ENCODE measurements at places on chromosomes 16 and 17. TPM values are rescaled to one million over a fixed set of nuclear protein-coding genes. Genes with fewer than 3 reads are reported as not detected.
A peak's percentile ranks its signal among the peaks of the same experiment; 100 is the strongest.

DNA sequence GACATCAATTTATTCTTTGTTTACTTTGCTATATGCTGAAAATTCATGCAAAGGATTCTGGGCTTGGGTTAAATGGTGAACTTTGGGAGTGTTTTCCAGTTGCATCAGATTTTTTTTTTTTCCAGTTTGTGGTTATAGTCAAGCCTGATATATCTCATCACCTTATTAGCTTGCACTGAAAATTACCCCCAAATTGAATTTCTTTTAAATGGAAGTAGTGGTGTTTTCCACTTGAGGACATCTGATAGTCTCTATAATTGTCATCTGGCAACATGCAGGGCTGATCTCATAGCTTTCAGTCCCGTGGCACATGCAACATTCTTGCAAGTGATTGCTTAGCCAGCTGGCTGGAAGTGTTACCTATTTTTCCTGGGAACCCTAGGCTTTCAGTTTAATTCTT lies 4.7 kb upstream of the KRTAP3-1 start:
- peak; percentile 14 for DNase-seq

DNA sequence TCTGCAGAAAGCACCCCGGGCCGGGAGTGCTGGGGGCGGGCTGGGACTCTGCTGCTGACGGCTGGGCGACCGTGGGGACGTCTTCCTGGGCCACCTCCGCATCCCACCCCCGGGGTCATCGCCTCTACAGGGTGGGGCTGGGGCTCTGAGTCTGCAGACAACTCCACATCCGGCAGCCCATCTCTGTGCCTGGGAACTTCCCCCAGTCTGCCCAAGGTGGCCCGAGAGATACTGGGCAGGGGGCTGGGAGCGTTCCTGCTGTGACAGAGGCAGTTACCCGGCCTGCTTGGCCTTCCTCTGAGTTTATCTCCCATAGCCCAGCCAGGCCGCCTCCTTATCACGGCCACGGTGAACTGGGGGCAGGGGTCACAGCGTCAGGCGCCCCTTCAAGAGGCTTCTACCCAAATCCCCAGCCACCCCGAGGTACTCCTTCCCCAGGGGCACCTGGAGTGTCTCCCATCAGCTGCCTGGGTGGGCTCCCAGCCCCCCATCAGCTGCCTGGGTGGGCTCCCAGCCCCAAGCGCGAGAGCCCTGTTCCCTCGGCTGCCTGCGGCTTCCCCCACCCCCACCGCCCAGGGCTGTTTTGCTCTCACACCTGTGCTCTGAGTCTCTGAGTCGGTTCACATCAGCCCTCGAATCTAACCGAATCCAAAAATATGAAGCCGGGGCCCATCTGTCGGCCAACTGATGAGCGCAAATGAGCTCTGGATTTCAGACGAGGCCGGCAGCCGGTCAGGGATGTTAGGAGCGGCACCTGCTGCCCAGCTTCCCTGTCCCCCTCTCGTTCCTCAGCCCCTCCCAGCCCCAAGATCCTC lies 15.6 kb upstream of the CBFA2T3 start:
- no peak for DNase-seq

DNA sequence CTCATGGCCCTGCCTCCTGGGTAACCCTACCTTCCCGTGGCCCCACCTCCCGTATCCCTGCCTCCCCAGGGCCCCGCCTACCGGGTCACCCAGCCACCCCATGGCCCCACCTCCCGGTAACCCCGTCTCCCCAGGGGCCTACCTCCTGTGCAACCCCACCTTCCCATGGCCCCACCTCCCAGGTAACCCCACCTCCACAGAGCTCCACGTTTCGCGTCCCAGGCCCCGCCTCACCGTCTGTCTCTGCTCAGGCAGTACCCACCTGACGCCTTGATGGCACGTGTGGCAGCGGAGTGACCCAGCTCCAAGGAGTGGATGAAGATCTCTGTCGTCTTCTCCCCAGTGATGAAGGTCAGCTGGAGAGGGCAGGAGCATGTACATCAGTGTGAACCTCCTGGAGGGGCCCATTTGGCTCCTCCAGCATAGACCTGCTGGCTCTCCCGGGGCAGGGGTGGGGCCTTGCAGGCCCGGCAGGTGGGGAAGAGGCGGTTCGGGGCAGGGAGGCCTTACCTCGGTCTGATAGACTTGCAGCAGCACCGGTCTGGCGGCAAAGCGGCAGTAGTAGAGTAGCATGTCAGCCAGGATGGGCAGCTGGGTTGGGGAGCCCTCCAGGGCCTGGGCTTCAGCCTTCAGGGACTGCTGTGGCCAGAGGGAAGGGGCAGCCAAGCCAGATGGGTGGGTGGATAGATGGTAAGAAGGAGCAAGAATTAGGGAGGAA lies 18.7 kb upstream of the PIK3R6 start:
- DNase-seq, result no peak

- no peak for DNase-seq
Measured at GRCh38 chr17:76054112-76054476, 18.2 kb downstream of the SRP68 start.

GRCh38 chr16:6827931-6828330 lies 504.7 kb upstream of the RBFOX1 start:
- DNase-seq, result no peak

DNA sequence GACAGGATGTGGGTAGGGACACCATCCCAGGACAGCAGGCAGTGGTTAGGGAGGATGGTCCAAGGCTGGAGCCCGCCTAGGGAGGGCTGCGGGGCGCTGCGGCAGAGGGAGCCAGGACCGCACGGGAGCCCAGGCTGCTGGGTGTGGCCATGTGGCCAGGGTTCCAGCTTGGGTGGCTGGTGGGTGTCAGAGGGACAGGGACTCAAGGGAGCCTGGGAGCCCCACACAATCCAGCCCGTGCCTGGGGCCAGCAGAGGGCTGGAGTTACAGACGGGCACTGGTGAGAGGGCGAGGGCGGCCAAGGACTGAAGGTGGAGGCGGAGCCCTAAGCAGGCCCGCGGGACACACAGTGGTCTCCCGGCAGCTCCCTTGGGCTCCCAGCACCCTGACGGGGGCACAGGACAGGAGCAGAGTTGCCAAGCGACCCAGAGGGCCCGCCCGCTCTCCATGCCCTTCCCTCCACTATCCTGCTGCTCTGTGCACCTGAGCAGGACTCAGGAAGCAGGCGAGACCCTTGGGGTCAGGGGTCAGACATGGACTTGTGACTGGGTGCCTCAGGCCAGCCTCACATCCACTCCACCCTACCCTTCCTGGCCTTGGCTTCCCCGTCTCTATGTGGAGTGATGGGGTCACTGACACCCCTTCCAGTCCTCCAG lies 7.1 kb downstream of the MRPL28 start:
- DNase-seq, result no peak

VWA3A gene
- polyA plus RNA-seq, result 0.39 TPM

PRAC2 gene
- not detected for polyA plus RNA-seq

HAP1 gene
- 0.04 TPM for polyA plus RNA-seq

DNA sequence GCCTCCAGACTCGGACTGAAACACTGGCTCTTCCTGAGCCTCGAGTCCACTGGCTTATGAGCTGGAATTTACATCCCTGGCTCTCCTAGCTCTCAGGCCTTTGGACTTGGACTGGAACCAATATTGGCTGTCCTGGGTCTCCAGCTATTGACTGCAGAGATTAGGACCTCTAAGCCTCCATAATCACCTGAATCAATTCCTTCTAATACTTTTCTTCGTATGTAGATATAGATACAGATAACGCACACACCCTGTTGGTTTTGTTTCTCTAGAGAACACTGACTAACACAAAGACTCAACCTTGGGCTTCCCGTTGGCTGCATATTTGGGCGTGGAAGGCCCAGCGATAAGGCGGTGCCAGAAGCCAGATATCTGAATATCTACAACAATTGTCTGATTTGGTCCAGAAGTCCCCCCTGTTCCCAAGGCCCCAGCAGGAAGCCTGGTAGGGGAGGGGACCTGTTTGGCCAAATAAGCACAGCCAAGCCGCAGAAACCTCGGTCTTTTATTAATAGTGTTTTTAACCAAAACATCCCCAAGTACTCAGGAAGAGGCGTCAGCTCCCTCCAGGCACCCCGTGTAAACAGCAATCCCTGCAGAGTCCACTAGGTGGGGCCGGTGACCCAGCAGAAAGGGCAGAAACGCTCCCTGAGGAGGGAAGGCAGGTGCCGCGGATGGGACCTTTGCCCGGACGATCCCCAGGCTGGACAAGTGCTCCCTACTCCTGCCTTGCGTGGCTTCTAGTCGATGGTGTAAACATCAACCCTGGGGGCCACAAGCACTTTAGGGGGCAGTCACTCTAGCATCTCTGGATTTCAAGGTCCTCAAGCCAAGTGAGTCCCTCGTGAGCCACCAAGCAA lies 57.0 kb downstream of the ABR start:
- DNase-seq, result no peak

ACSM5 gene
- polyA plus RNA-seq, result 0.19 TPM

SMTNL2 gene
- 163 TPM for polyA plus RNA-seq

TBX6 gene
- polyA plus RNA-seq, result 0.77 TPM

GRCh38 chr17:77470800-77471733 lies 330.3 kb downstream of the SEC14L1 start:
- no peak for DNase-seq

C17orf75 gene
- 17.8 TPM for polyA plus RNA-seq

- no peak for DNase-seq
Measured at GRCh38 chr16:49822649-49823370, 33.1 kb downstream of the ZNF423 start.

- no peak for DNase-seq
Measured at GRCh38 chr17:28714281-28714680, 2.6 kb upstream of the PROCA1 start.

TBC1D3C gene
- not detected for polyA plus RNA-seq

GRCh38 chr16:27389272-27389961 lies 12.6 kb upstream of the IL21R start:
- no peak for DNase-seq

GAS7 gene
- polyA plus RNA-seq, result 57.9 TPM

- DNase-seq, result no peak
Measured at GRCh38 chr17:31541559-31541958, 150.1 kb downstream of the RAB11FIP4 start.

CYBC1 gene
- polyA plus RNA-seq, result 25.2 TPM

DNA sequence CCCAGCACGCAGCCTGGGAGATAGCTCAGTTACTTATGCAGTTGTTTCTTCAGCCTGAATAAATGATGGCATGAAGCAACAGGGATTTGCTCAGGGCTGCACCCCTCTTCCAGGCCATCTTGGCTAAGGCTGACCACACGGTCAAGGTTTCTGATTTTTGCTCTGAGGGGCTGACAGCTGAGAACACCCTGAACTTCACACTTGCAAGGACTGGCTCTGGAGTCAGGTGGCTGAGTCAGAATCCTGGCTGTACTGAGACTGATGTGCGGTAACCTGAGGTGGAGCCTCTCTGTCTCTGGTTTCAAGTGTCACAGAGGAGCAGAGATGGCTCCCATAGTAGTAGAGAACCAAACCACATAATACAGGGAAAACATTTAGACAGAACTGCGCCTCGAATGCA lies 4.8 kb downstream of the MTHFSD start:
- no peak for DNase-seq

- no peak for DNase-seq
Measured at GRCh38 chr16:56281249-56281805, 90.0 kb downstream of the GNAO1 start.

DNA sequence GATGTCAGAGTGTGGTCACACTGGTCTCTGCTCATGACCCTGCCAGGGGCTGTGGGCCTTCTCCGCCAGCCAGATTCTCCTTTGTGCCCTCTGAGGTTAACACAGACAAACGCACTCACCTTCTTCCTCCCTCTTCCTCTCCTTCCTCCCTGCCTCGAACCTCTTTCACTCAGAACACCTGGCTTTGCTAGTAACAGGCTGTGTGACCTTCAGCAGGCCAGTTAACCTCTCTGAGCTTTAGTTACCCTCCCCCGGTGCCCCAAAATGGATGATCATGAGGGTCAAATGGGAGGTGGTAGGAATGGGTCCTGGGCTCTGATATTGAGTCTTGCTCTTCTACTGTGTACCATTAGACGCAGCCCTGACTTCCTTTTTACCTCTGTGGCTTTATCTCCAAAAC lies 127.1 kb downstream of the OR1D5 start:
- no peak for DNase-seq

DNA sequence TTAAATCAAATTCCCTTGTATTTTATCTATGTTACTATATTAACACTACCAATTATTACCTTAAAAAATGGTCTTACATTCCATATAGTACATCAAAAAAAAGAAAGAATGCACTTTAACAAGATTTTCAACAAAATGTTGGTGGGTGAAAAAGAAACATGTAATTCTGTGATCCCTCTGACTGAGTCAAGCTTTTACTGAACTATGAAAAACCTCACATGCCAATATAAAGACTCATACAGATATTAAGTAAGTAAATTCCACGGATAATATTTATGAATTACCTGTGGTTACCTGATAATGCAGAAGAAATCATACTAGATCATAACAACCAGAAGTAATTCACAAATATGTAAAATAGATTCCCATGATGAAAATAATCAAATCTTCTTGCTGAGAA lies 12.4 kb downstream of the COIL start:
- no peak for DNase-seq

DNA sequence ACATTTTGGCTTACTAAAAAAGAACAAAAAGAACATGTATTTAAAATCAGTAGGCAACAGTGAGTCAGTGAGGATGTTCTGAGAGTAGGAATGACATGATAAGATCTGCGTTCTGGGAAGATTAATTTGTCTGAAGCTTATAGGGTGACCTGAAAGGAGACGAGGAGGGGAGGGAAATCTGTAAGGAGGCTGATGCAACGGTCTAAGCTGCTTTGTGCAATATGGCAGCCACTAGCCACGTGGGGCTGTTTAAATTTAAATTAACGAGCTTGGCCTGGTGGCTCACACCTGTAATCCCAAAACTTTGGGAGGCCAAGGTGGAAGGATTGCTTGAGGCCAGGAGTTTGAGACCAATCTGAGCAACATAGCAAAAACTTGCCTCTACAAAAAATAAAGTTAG lies 181.6 kb upstream of the CACNG3 start:
- no peak for DNase-seq

GRCh38 chr16:84557504-84557903 lies 53.0 kb upstream of the MEAK7 start:
- no peak for DNase-seq

KRTAP9-8 gene
- not detected for polyA plus RNA-seq

Measured in forelimb muscle (tissue), 1 donor.